T-helper 1 cell treated with Interleukin-12 subunit alpha and Interleukin-12 subunit beta and Interleukin-4 antibody, amounts not matched to agents 30 ng/mL and 1 ng/mL, for 36 hours (primary cell): ENCODE measurements at places on chromosomes 4 and X. TPM values are rescaled to one million over a fixed set of nuclear protein-coding genes. Genes with fewer than 3 reads are reported as not detected.

The PAGE2B gene
- total RNA-seq = 0.63 TPM in 1 of 2 replicates, not detected in the other

The ANKRD17 gene
- 63.9 and 65.0 TPM in 2 replicates for total RNA-seq

The CLRN2 gene
- not detected in 2 replicates for total RNA-seq

The RS1 gene
- total RNA-seq = not detected in 2 replicates

The RNF175 gene
- not detected in 2 replicates for total RNA-seq

The P2RY10 gene
- 64.1 and 75.0 TPM in 2 replicates for total RNA-seq
